ENCODE measurements at places on chromosomes 7 and 10.
A peak's percentile ranks its signal among the peaks of the same experiment; 100 is the strongest.

DNA sequence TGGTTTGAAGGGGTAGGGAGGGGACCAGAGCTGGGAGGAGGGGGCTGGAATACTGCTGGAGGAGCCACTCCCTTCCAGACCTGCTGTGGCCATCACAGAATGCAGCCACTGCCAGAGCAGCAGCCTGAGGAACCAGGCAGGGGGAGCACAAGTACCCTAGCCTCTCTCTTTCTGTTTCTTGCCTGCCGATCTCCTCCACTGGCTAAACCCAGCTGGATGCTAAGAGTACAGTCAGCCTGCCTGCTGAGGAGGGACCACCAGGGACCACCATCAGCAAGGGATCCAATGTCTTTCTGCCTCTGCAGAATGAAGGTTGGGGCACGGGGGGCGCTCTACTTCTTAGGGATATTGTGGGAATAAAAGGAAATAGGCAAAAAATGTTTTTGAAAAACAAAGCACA is 4.7 kb downstream of the BLVRA start:
- DNase-seq: no peak

- DNase-seq: no peak
Measured at GRCh38 chr10:101452593-101452992, 98.6 kb downstream of the BTRC start.

DNA sequence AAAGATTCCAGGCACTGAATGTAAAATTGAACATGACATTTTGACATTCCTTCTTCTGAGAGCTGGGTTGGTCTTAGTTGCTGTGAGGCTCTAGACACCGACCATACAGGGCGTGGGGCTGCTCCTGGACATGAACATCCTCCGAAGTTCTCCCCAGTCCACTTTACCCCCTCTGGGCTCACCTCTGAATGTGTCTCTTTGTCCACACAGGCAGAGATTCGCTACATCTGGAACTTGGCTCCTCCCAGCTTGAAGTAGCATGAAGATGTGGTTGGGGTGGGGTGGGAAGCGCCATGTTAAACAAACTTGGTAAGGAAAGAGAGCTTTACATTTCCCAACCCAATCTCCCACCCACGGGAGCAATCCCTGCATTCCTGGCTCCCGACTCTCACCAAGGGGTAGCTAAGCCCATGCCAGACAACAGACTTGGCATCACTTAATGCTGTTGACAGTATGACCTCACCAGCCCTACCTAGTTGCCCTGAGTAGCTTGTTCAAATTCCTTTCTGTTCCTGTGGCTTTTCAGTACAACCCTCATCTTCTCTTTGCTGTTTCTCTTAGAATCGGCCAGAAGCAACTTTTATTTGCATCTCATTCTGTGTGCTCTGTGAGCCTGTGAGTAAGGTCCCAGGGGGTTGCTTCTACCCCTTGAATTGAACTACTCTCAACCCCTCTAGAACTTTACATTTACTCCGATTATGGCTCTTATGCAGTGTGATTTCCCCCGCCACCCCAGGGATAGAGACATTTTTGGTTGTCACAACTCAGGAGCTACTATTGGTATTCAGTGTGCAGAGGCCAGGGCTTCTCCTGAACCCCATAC is 211.4 kb downstream of the SEC23IP start:
- DNase-seq: no peak

DNA sequence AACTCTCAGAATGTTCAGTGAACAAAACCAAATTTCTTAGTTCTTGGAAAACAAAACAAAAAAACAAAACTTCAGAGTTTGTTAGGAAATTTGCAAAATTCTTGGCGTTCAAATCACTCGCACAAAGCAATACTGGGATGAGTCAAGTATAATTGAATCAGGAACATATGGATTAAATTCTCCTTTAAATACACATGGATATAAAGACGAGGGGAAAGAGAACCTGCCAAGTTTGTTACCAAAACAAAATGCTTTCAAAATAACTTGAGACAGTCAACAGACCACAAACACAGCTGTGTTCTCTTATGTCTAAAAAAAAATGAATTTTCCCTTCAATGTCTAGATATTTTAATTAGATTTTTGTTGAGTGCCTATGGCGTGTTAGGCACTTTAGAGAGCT is 93.5 kb upstream of the MPP7 start:
- no peak for DNase-seq

- peak; percentile 4 for DNase-seq
Measured at GRCh38 chr10:53601260-53601875, 828.8 kb upstream of the MBL2 start.

DNA sequence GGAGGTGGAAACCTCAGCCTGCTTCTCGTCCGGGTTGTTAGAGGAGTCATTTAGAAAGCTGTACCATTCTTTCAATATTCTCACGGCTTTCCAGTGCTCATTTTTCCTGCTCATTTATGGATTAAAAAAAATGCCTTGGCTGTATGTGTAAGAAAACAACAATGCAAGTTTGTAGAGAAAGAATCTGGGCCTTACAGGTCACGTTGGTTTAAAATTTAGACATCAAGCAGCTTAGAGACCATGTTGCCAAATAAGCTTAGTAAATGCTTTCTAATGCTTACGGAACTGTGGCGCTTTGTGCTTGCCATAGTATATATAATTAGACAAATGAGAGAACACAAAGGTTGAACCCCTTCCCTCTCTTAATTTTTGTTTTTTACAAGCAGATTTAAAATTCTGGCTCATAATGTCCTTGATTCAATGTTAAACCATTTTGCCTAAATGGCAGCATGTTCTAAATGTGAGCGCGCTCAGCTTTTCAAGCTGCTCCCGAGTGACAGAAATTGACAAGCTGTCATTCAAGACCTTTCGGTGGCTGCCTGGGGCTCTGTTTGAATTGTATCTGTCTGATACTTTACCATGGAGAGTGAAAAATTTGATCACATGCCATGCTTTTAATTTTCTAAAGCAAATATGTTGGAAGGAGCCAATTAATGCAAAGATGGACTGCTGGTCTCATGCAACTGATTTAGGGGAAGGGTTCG is 1.1 kb downstream of the ARMS2 start:
- no peak for DNase-seq

- no peak for DNase-seq
Measured at GRCh38 chr10:12625393-12626023, 276.2 kb downstream of the CAMK1D start.

GRCh38 chr7:11960621-11961020 is 128.6 kb upstream of the THSD7A start:
- DNase-seq: no peak

GRCh38 chr7:81439591-81439990 is 330.3 kb downstream of the HGF start:
- no peak for DNase-seq

GRCh38 chr10:120715171-120715570 is 136.0 kb upstream of the WDR11 start:
- DNase-seq: no peak

DNA sequence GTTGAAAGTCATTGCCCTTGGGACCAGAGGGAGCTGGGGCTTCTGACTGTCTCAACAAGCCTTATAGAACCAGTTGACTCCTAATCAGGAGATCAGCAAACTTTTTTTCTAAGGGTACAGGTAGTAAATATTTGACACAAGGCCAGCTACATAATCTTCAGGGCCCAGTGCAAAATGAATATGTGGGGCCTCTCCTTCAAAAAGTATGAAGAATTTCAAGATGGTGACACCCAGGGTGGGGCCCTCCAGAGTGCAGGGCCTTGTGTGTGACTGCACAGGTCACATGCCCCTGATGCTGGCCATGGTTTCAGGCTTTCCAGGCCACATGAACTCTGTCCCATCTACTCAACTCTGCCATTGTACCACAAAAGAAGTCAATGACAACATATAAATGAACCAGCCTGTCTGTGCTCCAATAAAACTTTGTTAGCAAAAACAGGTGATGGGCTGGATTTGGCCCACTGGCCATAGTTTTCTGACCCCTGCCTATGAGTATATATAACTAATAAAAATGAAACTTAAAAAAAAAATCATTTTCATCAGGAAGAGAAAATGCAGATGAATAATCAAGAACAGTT is 6.1 kb downstream of the MMRN2 start:
- no peak for DNase-seq

- no peak for DNase-seq
Measured at GRCh38 chr7:3551536-3551935, 250.5 kb downstream of the SDK1 start.

- no peak for DNase-seq
Measured at GRCh38 chr7:18521945-18522566, 26.5 kb downstream of the HDAC9 start.

DNA sequence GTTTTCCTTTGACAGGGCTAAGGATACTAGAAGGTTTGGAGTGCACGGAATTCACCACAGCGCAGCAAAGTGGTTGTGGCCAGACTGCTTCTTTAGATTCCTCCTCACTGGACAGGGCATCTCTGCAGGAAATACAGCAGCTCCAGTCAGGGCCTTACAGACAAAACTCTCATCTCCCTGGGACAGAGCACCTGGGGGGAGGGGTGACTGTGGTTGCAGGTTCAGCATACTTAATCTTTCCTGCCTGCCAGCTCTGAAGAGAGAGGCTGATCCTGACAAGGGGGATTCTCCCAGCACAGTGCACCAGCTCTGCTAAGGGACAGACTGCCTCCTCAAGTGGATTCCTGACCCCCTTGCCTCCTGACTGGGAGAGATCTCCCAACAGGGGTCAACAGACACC is 1257.9 kb downstream of the NXPH1 start:
- DNase-seq: no peak

- no peak for DNase-seq
Measured at GRCh38 chr10:70911386-70911785, 23.0 kb upstream of the PCBD1 start.

DNA sequence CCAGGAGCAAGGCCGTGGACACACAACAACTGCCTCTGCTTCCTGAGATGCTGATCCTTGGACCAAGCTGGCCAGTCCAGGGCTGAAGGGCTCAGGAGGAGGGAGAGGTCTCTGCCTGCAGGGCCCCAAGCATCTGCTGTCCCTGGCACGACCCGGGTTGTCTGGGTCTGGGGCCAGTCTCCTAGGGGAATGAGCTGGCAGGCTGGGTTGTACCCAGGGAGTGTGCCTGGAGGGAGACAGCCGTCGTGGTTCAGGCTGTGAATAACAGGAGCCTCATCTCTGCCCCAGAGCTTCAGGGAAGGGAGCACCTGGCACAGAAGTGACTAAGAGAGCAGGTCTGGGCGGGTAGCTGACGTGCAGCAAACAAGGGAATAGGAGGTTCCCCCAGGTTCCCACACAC is 17.9 kb upstream of the SERPINE1 start:
- DNase-seq: no peak

GRCh38 chr7:8800986-8801385 is 367.6 kb downstream of the NXPH1 start:
- DNase-seq: no peak

DNA sequence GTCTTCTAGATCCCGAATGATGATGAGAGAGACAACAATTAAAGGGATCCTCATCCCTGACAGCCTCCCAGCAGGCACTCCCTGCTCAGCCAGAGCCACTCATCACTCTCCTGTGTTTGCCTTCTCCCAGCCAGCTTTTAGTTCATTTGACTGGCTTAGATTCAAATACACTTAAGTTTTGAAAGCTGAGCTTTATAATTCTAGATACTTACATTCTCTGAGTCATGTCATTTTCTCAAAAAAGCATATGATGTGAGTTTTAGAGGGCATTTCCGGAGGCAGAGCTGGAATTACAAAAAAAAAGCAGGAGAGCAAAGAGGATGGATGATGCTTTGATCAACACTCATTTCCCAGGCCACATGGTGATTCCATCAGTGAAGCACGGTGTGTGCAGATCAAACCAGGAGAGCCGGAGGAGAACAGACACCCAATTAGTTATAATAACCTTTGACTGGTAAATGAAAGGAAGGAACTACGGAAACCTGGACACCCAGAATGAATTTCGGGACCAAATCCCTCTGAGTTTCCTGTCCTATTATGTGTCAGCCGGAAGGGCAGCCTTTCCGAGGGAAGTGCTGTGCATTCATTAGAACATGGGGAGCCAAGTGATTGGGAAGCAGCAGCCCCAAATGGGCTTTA is 81.5 kb upstream of the HPS1 start:
- no peak for DNase-seq

All from HCT116 (cell line).